H1 (cell line): ENCODE measurements at places on chromosomes 3 and 15. TPM values are rescaled to one million over a fixed set of nuclear protein-coding genes. Genes with fewer than 3 reads are reported as not detected.

The GASK1A gene
- 7.9 and 11.5 TPM in 2 replicates for total RNA-seq

DNA sequence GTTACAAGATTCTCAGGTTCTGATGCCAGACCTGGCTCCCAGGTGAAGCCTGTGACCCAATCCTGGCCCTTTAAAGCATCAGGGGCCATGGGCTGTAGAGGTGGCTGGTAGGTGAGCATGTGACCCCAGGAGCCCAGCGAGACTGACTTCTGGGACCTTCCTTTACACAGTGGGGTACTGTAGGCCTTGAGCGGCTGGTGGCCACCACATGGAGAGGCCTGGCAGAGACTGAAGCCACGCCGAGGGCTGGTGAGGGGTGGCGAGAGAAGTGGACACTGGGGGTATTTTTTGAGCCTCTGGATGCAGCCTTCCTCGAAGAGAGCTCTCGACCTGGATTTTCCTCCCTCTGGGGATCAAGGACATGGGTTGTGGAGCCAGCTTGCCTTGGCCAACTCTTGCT is 71.2 kb upstream of the ITGA11 start:
- no peak for DNase-seq

GRCh38 chr15:89774492-89774891 is 1.6 kb upstream of the MESP2 start:
- DNase-seq = no peak

GRCh38 chr3:149280671-149281349 is 52.6 kb downstream of the TM4SF18 start:
- no peak for DNase-seq

DNA sequence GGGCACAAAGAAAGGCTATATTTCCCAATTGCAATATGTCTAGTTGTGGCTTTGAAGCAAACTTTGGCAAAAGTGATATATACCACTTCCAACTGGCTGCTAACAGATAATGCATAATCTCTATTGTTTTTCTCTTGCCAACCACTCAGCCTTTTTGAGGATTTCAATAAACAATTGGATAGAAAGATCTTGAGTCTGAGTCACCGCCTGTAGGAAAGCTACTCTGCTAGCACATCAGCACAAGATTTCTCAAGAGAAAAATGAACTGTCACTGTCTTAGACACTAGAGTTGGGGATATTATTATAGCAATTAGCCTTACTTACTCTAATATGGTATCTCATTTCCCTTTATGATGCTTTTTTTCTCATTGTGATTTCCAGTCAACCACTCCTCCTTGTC is 119.7 kb downstream of the SST start:
- no peak for DNase-seq

GRCh38 chr3:194865615-194866014 is 179.9 kb downstream of the FAM43A start:
- no peak for DNase-seq

- DNase-seq = no peak
Measured at GRCh38 chr3:346186-346585, 149.6 kb downstream of the CHL1 start.

DNA sequence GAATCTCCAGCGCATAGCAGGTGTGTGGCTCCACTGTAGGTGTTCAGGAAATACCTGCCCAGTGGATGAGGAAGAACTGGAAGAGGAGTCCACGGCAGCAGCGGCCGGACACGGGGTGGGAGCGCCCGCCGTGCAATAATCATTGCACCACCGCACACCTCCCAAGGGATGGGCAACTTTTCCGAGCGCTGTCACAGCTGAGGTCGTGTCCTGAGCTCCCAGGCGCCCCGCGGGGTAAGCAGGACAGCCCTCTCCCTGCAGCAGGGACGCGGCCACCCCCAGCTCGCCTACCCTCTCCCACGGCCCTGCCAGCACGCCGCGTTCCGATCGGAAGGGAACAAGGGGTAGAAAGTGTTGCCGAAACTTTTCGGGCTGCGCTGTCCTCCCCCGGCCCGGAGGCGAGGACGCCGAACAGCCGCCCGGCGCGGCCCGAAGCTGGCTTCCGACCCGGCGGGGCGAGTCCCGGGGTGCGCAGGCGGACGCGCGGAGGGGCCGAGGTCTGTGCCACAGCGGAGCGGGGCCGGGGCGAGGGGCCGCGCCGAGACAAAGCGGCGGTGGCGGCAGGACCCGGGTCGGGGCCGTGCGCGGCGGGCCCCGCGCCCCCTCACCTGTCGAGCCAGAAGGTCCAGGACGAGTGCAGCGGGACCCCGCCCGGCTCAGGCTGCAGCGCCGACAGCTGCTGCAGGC is 475 bp downstream of the EIF4E3 start:
- DNase-seq = no peak

- no peak for DNase-seq
Measured at GRCh38 chr3:28326458-28326926, 22.0 kb upstream of the ZCWPW2 start.
